Cortex of kidney (tissue), 1 donor: ENCODE measurements at places on chromosomes 12 and 14.

DNA sequence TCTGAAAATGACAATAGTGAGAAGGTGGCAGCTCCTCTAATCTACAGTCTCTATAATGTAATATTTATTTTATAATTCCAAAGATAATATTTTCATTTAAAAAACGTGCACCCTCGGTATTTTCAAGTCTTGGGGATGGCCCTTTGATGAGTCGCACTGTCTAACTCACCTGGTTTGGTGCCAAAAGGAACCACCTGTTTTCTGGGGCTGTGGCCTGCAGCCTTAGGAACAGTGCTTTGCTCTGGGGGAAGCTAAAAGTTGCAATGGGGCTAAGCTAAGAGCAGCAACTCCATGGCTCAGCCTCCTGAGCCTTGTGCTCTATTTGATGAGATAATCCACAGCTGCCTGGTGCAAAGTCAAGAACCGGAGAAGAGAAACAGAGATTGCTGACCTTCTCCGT, 6.4 kb upstream of the ENDOU start:
- no peak for DNase-seq

DNA sequence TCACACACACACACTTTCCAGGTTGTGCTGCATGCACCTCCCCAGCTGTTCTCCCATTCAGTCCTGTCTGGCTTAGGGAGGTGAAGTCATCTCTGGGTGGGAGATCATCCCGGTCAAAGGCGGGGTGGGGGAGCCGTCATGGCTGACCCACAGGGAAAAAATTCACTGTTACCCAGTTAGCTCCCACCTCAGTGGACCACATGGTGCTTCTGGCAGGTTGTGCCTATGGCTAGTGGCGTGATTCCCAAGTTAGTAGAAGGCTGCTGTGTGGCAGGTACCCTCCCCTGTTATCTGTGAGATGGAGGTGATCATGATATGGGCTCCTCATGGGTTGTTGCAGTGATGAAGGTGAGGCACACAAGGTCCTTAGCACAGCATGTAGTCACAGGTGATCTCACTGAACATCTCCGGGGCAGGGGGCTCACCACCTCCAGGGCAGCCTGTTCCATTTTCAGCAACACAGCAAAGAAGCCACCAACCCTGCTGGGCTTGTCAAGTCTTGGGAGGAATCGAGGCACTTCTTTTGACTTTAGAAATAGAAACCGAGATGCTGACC, 154.9 kb upstream of the CCND2 start:
- no peak for DNase-seq

- no peak for DNase-seq
Measured at GRCh38 chr12:49624921-49625577, 1.7 kb downstream of the PRPF40B start.

- DNase-seq = no peak
Measured at GRCh38 chr12:89706986-89707702, 1.5 kb downstream of the ATP2B1 start.

GRCh38 chr12:24770334-24770733, 178.6 kb downstream of the BCAT1 start:
- DNase-seq = no peak

- DNase-seq = no peak
Measured at GRCh38 chr12:106031761-106032622, 106.8 kb downstream of the NUAK1 start.

- no peak for DNase-seq
Measured at GRCh38 chr12:94284046-94284445, 135.7 kb downstream of the PLXNC1 start.

DNA sequence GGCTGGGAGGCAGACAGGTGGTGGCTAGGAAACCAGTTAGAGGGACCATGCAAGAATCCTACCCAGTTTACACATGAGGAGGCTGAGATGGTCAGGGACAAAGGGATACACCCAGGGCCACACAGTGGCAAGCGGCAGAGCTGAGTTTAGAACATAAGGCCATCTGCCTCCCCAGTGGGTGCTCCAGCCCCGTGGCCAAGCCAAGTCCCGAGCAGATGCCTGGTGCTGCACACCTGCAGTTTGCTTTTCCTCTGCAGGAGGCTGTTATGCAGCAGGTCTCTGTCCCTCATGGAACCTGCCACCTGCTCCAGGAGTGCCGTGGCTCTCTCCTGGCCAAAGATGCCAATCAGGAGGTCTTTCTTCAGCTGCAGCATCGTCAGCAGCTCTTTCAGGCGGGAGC, 70.8 kb downstream of the SYNE3 start:
- DNase-seq = no peak
